ENCODE measurements at places on chromosomes 16 and 17.

GRCh38 chr17:28908640-28909167, 5.8 kb upstream of the DHRS13 start:
- no peak for DNase-seq

DNA sequence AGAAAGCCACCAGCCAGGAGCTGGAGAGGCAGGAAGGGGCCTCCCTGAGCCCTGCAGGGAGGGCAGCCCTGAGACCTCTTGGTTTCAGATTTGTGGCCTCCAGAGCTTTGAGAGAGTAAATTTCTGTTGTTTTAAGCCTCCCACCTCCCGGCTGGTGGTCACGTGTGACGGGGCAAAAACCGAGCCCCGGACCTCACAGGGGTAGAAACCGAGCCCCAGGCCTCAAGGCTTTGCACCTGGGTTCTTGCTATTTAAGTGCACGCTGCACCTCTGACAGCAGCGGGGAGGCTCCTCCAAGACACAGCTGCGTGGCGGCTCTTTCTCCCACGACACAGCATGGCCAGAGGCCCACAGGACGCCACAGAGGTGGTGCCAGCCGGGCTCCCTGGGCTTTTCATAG, 17.4 kb upstream of the ZC3H18 start:
- no peak for DNase-seq

DNA sequence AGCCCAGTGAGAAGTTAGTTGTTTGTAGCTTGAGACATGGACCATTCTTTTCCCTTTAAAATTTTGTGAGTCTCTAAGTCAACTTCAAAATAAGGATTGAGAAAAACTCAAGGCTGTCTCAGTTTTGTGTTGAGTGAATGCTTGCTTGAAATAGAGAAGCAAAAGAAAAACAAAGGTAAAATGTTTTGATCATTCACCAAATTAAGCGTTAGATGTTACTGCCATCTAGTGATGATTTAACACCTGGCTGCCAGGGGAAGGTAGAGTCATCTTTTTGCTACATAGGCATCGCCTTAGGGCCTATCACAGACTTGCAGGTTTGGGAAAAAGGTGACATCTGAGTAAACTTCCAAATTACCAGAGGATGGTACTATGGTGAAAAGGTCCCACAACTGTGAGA, 74.4 kb downstream of the PCTP start:
- DNase-seq: peak; percentile 48

- peak; percentile 27 for DNase-seq
These were observed 19.5 kb upstream of the RBFOX1 start for GRCh38 chr16:7313170-7313569.

GRCh38 chr17:75498726-75499213, 16.6 kb downstream of the CASKIN2 start:
- DNase-seq: peak; percentile 26

- peak; percentile 9 for DNase-seq
These were observed 105.5 kb downstream of the AXIN2 start for GRCh38 chr17:65455972-65456343.

GRCh38 chr17:83122834-83123233, 43.4 kb downstream of the METRNL start:
- DNase-seq: no peak

DNA sequence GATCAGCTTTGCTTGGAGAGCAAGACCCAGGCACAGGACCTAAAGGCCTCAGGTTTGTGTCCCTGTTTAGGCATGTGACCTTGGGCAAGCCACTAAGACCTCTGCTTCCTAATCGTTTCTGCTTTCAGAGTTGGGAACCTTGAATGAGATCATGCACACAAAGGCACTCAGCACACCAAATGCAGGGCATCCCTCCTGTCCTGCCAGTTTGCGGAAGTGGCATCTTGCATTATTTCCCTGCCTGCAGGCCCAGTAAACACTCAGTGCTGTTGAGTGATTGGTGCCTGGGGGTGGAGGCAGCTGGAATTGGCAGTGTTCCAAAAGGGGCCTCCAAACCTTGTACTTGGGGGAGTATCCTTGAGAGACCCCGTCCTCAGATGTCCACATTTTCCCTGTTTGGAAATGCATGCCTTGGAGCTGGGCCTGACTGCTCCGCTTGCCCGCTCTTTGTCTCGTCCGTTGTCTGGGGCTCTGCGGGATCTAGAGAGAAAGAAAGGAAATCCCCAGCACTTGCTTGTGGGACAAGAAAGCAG, 28.7 kb downstream of the MRM1 start:
- peak; percentile 5 for DNase-seq

DNA sequence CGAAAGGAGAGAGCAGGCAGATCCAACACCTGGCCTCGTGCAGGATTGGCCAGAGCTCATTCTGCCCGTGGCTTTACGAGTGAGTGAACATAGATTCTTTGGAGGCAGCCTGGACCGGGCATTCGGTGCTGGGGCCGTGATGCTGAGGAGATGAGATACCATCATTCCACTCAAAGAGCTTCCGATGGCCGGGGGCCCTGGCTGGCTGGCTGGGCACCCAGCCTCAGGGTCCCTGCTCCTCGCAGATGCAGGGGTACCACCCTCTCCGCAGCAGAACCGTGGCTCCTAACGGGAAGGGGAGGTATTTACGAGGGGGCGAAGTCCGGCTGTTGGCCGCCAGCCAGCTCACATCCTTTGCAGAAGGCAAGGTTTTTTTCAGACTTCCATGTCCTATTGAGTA, 66.1 kb upstream of the FOXF1 start:
- no peak for DNase-seq

- peak; percentile 20 for DNase-seq
These were observed 641 bp downstream of the KRTAP9-1 start for GRCh38 chr17:41190328-41190727.

DNA sequence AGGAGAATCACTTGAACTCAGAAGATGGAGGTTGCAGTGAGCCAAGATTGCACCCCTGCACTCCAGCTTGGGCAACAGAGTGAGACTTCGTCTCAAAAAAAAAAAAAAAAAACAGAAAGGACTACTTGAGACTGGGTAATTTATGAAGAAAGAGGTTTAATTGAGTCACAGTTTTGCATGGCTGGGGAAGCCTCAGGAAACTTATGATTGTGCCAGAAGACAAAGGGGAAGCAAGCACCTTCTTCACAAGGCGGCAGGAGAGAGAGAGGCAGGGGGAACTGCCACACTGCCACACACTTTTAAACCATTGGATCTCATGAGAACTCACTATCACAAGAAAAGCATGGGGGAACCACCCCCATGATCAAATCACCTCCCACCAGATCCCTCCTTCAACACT, 9.0 kb upstream of the MILR1 start:
- no peak for DNase-seq

GRCh38 chr16:70746040-70746707, 54.8 kb downstream of the VAC14 start:
- peak; percentile 86 for DNase-seq

DNA sequence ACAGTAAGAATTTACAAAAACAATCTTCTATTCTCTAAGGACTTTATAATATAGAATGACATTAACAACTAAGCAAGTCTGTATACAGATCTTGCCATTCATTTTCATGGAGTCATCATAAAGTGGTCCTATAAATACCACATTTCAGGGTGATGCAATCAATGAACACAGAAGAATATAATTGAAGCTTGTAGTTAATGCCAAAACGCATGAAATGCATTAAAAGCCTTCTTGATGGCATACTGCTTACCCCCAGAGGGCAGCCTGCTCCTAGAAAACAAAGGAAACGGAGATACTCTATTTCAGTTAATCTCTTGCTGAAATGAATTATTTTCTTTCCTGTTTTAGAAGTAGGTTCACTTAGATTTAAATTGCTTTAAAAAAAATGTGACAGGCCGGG, 45.2 kb upstream of the STAC2 start:
- DNase-seq: peak; percentile 33

GRCh38 chr16:55001931-55002330, 71.3 kb downstream of the IRX5 start:
- no peak for DNase-seq

GRCh38 chr17:9205520-9206409, 184.5 kb downstream of the NTN1 start:
- no peak for DNase-seq

GRCh38 chr17:13403982-13404946, 197.5 kb downstream of the HS3ST3A1 start:
- no peak for DNase-seq

DNA sequence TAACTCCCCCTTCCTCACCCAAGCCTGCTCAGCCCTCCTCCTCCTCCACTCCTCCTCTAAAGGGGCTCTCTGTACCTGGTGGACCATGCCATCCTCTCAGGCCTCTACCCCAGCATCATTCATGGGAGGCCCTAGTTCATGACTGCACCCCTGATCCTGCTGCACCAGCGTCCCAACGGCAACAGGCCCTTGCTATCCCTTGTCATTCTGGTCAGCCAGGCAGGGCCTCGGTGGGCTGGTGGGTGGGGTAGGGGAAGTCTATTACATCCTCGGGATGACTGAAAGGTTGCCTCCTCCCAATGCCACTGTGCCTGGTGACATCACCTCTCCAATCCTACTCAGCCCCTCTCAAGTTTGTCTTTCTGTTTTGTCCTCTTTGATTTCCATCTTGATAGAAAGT, 19.7 kb downstream of the ALOX12B start:
- DNase-seq: no peak

- DNase-seq: no peak
These were observed 38.5 kb upstream of the KSR1 start for GRCh38 chr17:27417596-27418365.

DNA sequence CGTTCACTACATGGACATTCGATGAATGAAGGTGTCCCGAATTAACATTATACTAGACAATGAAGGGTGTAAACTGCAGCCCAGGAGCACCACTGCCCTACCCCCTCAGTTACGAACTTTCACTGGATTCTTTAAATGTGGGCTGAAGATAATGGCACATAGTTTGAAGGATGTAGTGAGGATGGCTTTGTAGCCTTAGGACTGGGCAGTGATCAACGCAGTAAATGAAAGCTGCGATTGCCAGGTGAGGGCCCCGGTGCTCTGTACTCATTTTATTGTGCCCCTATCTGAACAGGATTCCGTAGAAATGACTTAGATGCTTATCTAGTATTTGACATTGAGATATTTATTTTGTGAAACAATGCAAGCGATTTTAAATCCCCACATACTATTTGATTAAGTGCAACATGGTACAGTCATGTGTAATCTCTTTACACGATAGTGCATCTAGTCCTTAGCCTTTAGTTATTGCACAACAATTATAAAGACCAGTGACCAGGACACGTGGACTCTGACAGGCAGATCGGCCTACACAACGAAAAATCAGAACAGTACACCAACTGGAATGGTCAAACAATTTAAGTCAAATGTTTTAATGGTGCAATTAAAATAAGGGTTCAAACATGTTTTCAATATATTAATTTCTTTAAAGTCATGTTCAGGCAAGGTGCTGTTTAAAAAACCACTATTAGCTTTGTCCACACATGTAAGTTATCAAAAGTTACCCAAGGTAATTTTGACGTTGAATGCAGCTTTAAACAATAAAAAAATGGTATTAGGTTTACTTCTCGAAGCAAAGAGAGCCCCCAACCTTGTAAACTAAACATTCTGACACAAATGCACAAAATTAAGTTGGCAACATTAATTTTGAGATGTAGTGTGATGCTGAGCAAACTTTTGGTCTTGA, 17.4 kb upstream of the ERN1 start:
- DNase-seq: peak; percentile 58

GRCh38 chr16:49345829-49346228, 27.8 kb upstream of the C16orf78 start:
- no peak for DNase-seq
